Aorta (tissue), 5 donors: ENCODE measurements at places on chromosomes 11 and 22.

DNA sequence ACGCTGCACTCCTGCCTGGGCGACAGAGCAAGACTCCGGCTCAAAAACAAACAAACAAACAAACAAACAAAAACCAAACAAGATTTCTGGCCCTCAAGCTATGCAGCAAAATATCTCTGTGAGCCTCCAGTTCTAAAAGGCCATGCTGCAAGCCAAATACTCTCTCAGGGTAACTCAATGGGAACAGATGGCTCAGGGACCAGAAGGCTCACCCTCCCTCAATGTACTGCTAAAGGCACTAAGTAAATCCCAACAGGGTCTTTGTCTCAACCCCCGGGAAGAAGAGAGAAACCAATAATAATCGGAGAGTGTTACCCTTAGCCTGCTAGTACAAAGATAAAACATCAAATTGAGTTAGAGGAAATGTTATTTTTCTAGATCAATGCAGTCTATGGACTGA, 119.7 kb upstream of the ZC3H12C start:
- no peak for DNase-seq

GRCh38 chr11:75697906-75698581, 19.6 kb upstream of the MOGAT2 start:
- DNase-seq: no peak

DNA sequence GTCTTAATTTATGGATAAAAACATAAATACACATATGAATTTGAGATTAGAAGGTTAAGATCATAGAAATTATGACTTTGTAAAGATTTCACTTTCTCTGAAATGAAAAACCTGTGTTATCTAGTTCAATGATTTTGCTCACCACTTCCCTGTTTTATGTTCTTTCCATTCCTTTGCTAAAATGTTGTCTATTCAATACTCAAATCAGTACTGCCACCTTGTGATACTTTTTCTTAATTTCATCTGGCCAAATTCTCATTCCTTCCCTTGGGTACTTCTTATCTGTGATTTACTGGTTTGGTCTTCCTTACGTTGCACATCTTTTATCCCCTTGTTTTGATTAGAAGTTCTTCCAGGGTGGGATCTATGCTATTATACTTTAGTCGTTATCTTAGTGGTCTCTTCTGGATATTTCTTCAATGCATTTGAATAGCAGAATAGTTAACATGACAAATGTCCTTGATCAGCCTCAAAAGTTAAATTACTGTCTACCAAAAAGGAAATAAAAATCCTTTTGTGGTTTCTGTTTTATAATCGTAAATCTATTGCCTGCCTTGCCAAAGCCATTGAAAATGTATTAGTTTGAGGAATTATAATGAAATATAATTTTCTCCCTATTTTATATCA, 197.0 kb downstream of the PGR start:
- DNase-seq: no peak

GRCh38 chr22:43275545-43276317, 67.4 kb downstream of the SCUBE1 start:
- no peak for DNase-seq

DNA sequence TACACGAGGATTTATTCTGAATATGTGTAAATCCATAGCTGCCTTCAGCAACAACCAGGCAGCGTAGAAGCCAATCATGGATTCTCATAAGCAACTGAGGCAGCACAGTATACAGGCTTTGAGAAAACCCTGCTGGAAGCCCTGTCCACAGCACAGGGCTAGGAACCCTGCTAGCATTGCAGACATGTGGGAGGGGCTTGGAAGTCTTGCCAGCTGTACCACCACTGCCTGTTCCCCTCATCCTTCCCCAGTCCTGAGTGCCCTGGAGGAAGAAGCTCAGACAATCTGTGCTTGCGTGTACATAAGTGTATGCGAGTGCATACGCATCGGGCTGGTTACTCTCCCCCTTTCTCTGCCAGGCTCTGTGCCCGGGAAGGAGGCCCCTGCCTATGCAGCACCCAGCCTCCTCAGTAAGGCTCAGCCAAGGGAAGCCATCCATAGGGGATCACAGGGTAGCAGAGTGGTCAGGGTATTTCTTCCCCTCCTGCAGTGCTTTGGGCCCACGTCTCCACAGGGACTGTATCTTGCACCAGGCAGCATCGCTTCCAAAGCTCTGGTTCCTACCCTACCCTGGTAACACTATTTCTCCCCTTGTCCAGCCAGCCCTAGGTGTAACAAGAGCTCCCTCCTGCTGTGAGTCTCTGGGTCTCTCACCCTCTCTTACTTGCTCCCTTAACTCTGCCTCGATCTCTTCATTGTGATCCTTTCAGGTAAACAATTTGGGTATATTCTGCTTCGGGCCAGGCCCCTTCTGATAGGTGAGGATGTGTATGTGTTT, 90.5 kb downstream of the GALNT18 start:
- DNase-seq: no peak

- no peak for DNase-seq
These were observed 12.3 kb upstream of the SYT7 start for GRCh38 chr11:61593151-61593550.

- DNase-seq: no peak
These were observed 289.0 kb upstream of the PITPNB start for GRCh38 chr22:28208036-28208435.

- DNase-seq: no peak
These were observed 56.8 kb downstream of the PRR5L start for GRCh38 chr11:36352922-36353321.

DNA sequence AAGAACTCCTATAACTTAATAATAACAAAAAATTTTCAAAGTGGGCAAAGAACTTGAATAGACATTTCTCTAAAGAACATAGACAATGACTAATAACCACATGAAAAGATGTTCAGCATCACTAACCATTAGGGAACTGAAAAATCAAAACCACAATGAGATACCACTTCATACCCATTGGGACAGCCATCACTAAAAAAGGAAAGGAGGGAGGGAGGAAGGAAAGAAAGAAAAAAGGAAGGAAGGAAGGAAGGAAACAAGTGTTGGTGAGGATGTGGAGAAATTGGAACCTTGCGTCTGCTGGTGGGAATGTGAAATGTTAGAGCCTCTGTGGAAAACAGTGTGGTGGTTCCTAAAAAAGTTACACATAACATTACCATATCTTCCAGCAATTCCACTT, 55.8 kb downstream of the MS4A13 start:
- DNase-seq: no peak

GRCh38 chr22:27416511-27417420, 384.8 kb downstream of the MN1 start:
- DNase-seq: peak; percentile 74

- peak; percentile 41 for DNase-seq
These were observed 53.5 kb upstream of the MYEOV start for GRCh38 chr11:69240332-69241074.
